Cardiac muscle cell (in vitro differentiated cells and primary cell): ENCODE measurements at places on chromosomes 3 and 15. TPM values are rescaled to one million over a fixed set of nuclear protein-coding genes. Genes with fewer than 3 reads are reported as not detected.

CCK gene
- 0.39 TPM in 1 of 2 replicates, not detected in the other for total RNA-seq

TEX55 gene
- not detected in 2 replicates for total RNA-seq

FXR1 gene
- 169 and 331 TPM in 2 replicates for total RNA-seq

TMCO5A gene
- total RNA-seq = not detected in 2 replicates

GRCh38 chr15:55652359-55652758, 64.2 kb upstream of the PYGO1 start:
- H3K36me3 ChIP-seq = peaks cover 6% of the 10 kb centered on the region
- peak overlapping the region; percentile 82 for H3K27ac ChIP-seq
- H3K27me3 ChIP-seq = no peaks in the 10 kb centered on the region

DNA sequence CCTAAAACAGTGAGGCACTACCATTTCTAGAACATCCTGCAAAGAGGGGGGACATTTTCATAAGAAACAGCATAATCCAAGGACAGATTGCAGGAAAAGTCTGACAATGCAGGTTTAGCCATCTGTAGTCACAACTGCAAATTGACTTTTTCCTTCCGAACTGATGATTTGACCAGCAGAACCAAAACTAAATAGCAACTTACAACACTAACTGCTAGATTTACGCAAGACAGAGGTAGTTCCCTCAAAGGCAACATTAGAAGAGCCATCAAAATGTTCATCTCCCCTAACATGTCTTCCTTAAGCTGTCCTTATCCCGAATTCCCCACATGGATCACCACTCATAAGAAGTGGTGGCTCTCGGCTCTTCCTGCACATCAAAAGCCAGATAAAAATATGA, 129.6 kb downstream of the GADL1 start:
- H3K27me3 ChIP-seq = no peaks in the 10 kb centered on the region
- no peaks in the 10 kb centered on the region for H3K36me3 ChIP-seq
- no peak for DNase-seq
- H3K27ac ChIP-seq = no peak overlapping the region
- no peak overlapping the region for H3K4me3 ChIP-seq

DNA sequence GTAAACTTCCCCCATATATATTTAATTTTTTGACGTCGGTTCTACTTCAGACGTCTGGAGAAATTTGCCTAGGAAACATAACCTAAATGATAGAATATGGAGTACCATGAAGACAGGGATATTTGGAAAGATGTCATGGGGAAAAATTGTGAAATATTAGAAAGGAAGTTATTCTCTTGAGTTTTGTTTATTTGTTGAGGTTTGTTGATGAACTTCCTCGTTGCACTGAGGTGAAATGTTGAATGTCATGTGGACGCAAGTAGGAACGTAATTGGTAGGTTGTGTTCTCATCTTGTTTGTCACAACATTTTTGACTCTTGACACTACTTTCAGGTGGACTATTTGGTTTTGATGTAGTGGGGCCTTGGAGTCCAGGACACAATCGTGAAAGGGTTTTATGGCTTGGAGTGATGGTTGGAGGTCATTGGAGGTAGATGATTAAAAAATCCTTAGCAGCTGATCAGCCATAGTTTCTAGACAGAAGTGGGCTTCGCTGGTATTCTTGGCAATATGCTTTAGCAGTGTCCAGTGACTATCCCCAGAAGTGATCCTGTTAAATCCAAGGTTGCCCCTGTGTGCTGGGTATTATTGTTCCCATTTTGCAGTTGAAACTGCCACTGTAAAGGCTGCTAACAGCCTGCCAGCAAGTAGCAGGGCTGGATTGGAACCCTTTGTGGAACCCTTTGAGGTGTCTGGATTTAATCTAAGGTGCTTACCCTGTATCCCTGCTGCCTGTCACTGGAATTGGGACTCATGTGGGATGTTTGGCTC, 1.5 kb downstream of the ABHD5 start:
- H3K4me3 ChIP-seq = peak overlapping the region; percentile 97
- no peaks in the 10 kb centered on the region for H3K36me3 ChIP-seq
- DNase-seq = no peak
- H3K27ac ChIP-seq = no peak overlapping the region
- H3K4me1 ChIP-seq = peaks cover 4% of the 10 kb centered on the region

DNA sequence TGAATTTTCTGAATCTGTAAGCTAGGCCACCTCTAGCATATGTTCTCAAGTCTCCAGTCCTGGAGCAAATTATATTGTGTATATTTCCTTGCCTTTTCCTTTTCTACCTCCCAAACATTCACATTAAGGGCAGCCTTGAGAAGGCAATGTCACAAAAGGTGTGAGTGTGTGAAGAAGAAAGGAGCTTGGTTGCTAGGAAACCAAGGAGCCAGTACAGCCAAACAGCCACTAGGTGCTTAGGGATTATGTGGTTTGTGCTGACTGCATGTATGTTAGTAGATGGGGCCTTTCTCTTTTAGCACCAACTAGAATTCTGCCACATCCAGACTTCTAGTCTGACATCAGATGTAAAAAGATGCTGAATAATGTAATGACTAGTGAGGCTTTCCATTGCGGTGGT, 118.8 kb upstream of the DAZL start:
- H3K4me3 ChIP-seq = no peak overlapping the region
- H3K27ac ChIP-seq = no peak overlapping the region
- H3K4me1 ChIP-seq = peaks cover 9% of the 10 kb centered on the region
- DNase-seq = peak; percentile 8
- H3K27me3 ChIP-seq = no peaks in the 10 kb centered on the region

STX19 gene
- not detected in 2 replicates for total RNA-seq
